ENCODE measurements at places on chromosomes 7 and 10.

GRCh38 chr10:123930340-123931001 is 38.9 kb upstream of the CPXM2 start:
- no peak for DNase-seq

DNA sequence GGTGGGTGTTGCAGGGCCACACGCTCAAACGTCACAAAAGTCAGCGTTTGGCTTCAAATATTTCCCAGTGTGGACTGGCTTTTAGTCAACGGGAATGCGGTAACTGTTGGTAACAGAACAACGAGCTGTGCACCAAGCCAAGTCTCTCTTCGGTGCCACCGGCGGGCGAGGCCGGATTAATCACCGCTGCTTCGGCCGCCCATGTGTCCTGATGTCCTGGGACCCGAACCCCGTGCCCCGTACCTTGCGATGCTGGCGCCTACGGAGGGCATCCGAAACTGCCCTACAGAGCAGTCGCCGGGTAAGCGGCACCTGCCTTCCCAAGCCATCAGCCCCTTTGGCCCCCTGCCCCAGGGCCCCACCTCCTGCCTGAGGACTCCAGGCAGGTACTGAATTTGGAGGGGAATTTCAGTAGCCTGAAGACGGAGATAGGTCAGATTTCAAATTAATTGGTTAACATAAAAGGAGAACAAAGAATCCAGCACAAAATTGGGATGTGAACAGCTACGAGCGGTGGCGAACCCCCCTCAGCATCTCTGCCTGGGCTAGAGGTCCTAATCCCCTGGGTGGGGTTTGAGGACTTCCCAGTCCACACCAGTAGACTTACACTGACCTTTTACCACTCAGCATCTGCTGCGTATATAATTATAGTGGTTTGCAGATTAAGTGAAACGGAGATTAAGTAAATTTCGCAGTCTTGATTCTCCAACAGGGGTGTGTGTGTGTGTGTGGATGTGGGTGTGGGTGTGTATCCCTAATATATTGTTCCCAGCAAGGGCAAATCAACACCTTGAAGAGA is at the start of gene LRRC72:
Gene LRRC72, plus strand, starts transcription at position 84 of the 799 bp plus-strand sequence. Its CDS starts 128 bp downstream, at position 212.
- DNase-seq: no peak

- DNase-seq: no peak
Measured at GRCh38 chr10:62818426-62819011, 2.4 kb upstream of the EGR2 start.

DNA sequence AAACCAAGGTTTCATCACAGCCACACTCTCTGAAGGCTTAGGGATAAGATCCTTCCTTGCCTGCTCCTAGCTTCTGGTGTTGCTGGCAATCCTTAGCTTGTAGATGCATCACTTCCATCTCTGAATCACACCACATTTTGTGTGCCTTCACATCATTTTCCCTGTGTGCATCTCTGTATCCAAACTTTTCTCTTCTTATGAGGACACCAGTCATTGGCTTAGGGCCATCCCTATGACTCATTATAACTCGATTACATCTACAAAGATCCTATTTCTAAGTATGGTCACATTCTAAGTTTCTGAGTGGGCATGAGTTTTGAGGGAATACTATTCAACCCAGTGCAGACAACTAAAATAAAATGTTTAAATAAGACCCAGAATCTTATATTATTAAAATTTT is 121.7 kb downstream of the C7orf25 start:
- DNase-seq: no peak

- DNase-seq: no peak
Measured at GRCh38 chr10:30488316-30488715, 54.3 kb downstream of the MAP3K8 start.

- DNase-seq: no peak
Measured at GRCh38 chr7:33624215-33624614, 281.1 kb upstream of the BMPER start.

GRCh38 chr10:127798111-127798510 is 61.1 kb downstream of the FOXI2 start:
- DNase-seq: no peak

- no peak for DNase-seq
Measured at GRCh38 chr10:92697663-92698511, 8.1 kb downstream of the HHEX start.

GRCh38 chr7:47480576-47481538 is 101.1 kb downstream of the TNS3 start:
- no peak for DNase-seq

DNA sequence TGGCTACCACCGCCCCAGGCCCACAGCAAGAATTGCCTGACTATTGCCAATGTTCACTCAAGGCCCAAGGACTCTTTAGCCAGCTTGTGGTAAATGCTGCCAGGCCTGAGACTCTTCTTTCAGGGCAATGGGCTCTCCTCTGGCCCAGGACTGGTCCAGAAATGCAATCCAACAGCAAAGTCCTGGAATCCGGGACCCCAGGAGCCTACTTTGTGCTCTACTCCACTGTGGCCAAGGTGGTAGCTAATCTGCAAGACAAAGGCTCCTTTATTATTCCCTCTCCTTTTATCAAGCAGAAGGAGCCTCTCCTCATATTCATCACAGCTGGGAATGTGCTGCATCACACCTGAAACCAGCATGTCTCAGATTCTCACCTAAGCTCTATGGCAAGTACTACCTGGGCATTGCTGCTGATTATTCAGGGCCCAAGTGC is 107.6 kb upstream of the PRSS58 start:
- no peak for DNase-seq

GRCh38 chr7:134905375-134905774 is 80.9 kb upstream of the AGBL3 start:
- DNase-seq: no peak

- DNase-seq: no peak
Measured at GRCh38 chr10:86346799-86347665, 19.6 kb downstream of the GRID1 start.

GRCh38 chr7:131004371-131004770 is 270.4 kb upstream of the KLF14 start:
- no peak for DNase-seq

- DNase-seq: no peak
Measured at GRCh38 chr7:145845345-145845744, 271.3 kb upstream of the CNTNAP2 start.

DNA sequence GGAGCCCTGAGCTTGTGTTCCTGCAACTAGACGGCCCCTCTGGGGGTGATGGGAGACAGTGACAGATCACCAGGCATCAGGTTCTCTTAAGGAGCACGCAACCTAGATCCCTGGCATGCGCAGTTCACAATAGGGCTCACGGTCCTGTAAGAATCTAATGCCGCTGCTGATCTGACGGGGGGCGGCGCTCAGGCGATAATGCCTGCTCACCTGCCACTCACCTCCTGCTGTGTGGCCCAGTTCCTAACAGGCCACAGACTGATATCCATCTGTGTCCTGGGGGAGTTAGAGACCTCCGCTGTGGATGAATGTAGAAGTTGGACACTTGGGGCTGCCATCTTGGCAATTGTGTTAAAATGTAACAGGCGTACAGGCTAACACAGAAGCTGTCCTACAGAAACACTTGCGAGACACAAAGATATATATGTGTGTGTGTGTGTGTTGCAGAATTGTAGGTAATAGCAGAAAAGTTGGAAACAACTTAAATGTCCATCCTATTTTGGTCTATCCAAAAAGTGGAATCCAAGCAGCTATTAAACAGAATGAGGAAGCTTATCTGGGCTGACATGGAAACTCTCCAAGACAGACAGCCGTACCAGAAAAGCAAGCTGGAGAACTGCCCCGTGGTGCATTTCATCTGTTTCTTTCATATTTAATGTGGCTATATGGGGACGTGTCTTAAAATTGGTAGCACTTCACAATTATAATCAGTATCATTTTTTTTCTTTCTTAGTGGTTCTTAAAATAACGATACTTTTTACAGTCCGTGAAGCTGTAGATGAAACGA is 82.8 kb downstream of the MKI67 start:
- no peak for DNase-seq

DNA sequence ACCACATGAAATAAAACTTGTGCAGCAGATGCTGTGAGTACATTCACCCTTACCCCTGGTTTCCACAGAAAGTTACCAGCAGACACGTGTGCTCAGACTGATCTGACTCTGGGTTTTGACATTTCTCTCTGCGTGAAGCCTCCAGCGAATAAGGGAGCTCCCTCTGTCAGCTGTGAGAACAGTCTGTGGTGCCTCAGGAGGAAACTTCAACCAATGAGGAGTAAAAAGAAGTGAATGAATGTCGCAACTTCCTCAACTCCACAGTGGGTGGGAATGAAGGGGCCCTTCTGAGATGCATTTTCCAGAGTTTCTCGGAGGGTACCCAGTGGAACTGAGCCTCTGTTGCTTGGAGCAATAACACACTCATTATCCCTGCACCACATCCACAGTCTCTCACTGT is 743.4 kb downstream of the TNS3 start:
- DNase-seq: no peak

GRCh38 chr10:3620818-3621217 is 164.2 kb downstream of the KLF6 start:
- no peak for DNase-seq

- peak; percentile 12 for DNase-seq
Measured at GRCh38 chr7:4807598-4808016, 32.2 kb downstream of the AP5Z1 start.

GRCh38 chr10:101602761-101603398 is 14.8 kb downstream of the DPCD start:
- peak; percentile 60 for DNase-seq

GRCh38 chr10:91493313-91493712 is 83.2 kb downstream of the HECTD2 start:
- no peak for DNase-seq

DNA sequence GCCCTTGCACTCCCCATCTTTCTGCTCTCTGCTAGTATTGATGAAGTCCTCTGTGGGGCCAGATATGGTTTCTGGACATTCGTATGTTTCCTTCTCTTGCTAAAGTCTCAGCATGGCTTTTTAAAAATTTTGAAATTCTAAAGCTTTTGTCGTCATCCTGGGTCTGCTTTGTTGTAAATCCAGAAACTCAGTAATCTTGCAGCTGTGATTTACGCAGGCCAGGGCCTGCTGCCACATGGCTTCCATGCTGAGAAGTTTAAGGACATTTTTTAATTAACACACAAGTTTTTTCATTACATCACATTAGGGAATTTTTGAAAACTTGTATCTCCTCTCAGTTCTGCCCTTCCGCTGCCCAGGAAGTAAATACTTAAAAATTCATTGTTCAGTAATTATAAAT is 686.1 kb upstream of the IGFBP3 start:
- no peak for DNase-seq

- DNase-seq: no peak
Measured at GRCh38 chr10:90174531-90174930, 473.1 kb downstream of the KIF20B start.

- DNase-seq: no peak
Measured at GRCh38 chr7:108007762-108008161, 4.8 kb upstream of the LAMB1 start.

- no peak for DNase-seq
Measured at GRCh38 chr10:124576526-124577420, 115.2 kb downstream of the LHPP start.

DNA sequence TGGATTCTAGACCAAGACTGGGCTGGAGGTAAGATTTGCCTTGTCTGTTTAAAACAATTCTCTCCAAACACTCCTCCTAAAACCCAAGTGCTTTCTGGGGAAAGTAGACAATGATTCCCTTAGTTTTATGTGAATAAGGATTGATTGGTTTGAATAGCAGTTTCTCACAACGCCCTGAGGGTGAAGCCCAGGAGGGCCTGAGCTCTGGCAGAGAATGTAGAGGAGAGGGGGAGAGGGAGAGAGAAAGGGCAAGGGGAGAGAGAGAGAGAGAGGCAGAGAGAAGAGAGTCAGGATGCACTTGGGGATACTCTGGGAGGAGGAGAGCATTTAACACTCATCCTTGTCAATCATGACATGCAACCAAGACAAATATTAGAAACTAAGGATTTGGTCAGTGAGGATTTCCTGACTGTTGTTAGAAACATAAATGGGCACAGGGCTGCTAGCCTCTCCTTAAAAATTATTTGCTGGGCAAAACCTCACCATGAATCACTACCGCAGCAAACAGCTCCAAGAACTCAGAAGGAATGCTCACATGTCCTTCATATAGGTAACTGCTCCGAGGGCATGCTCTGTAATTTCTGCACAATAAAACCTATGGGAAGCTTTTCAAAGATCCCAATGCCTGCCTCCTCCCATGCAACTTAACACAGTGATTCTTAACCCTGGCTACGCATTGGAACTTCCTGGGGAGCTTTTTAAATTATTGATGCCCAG is 55.2 kb upstream of the RAPGEF5 start:
- DNase-seq: no peak

DNA sequence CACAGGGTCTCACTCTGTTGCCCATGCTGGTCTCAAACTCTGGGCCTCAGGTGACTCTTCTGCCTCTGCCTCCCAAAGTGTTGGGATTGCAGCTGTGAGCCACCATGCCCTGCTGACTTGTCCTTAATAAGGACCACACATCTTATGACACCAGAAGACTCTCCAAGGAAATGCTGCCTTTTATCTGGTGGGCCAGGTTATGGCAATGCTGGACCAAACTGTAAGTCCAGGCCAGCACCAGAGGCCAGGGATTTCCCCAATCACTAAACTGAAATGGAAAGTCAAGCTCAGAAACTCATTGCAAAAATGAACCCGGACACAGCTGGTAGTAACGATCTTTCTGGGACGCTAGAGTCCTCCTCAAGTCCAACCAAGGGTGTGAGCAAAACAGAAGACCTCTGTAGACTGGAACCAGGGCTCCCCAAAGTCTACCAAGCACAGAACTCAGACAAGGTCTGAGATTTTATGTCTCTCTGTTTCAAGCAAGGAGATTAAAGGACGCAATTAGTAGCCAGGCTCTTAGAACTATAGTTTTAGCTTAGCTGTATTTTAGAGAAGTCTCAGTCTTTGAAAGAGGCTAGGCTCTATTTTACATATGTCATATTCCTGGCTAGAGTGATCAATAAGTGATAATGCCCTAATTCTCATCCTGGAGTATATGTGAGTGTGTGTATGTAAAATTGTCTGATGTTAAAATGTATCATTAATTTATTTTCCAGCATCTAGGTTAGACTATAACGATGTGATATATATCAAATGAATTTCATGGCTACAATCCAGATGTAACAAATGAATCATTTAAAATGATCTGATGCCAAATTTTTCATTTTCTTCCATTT is 74.0 kb upstream of the ITGB1 start:
- DNase-seq: no peak

DNA sequence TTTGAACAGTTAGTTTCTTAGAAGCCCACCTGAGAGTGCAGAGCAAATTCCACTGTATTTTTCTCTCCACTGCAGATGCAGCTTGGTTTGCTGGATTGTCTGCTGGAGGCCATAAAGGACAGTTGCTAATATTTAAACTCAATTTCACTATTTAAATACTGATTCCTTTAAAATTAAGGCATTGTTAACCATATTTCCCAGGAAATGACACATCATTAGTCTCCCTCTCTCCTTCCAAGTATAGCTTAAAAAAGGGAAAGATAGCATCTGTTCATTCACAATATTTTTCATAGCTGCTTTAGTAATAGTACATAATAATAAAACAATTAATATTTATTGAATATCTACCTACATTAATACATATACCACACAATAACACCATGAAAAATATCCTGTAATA is 252.9 kb downstream of the HGF start:
- DNase-seq: no peak

GRCh38 chr10:4643471-4643870 is 182.5 kb upstream of the AKR1E2 start:
- no peak for DNase-seq

GRCh38 chr10:129579228-129579627 is 112.2 kb downstream of the MGMT start:
- no peak for DNase-seq

GRCh38 chr10:130201043-130201380 is 64.8 kb downstream of the GLRX3 start:
- DNase-seq: no peak

- DNase-seq: no peak
Measured at GRCh38 chr10:6300784-6301460, 98.2 kb downstream of the PFKFB3 start.
